AML-193 (cell line): ENCODE measurements at places on chromosomes 1 and 21.

- no peak for DNase-seq
Measured at GRCh38 chr1:42172381-42173133, 8.0 kb upstream of the GUCA2A start.

- no peak for DNase-seq
Measured at GRCh38 chr1:200973937-200974657, 49.4 kb downstream of the KIF21B start.

GRCh38 chr1:164726235-164726634 lies 167.3 kb downstream of the PBX1 start:
- no peak for DNase-seq

DNA sequence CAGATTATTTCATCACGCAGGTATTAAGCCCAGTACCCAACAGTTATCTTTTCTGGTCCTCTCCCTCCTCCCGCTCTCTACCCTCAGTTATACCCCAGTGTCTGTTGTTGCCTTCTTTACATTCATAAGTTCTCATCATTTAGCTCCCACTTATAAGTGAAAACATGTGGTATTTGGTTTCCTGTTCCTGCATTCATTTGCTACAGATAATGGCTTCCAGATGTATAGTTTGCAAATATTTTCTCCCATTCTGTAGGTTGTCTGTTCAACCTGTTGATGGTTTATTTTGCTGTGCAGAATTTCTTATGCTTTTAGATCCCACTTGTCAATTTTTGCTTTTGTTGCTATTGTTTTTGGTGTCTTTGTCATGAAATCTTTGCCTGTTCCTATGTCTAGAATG lies 21.1 kb upstream of the KCNH1 start:
- no peak for DNase-seq

- no peak for DNase-seq
Measured at GRCh38 chr1:204503913-204504519, 9.4 kb upstream of the PIK3C2B start.

DNA sequence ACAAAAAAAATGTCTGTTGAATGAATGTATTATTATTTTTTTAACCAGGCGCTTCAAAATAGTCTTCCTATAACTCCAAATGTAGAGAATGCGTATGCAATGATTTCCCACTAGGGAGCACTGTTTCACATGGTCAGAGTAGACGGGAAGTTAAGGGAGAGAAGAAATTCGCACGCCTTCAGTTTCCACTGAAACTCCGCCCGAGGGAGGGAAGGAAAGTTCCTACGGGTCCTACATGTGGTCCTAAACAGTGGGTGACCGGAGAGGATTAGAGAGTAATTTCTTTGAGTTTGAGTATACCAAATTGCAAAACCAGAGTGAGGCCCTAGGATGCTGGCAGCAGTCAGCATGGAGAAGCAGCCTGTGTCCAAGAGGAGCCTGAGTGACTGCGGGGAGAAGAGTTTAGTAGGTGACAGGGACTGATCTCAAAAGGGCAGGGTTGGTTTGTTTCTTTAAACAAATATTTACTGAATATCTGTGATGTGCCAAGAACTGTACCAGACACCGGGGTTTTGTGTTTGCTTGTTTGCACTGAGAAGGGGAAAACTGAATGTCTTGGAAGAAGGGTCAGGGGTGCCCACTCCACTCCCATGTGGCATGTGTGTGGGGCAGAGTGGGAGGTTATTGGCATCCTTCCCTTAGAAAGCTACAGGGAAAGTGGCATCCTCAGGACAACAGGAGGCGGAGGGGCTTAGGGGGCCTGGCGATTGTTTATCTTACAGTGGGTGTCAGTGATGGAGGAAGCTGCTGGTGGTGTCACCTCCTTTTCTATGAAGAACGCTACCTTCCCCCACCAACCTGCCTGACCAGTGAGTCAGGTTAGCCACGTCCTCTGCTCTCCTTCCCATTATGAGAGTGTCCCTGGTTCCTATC lies 22.8 kb downstream of the RNU5D-1 start:
- DNase-seq, result peak; percentile 69

- DNase-seq, result no peak
Measured at GRCh38 chr1:44229435-44230167, 16.3 kb downstream of the DMAP1 start.

GRCh38 chr1:205541161-205541886 lies 36.9 kb downstream of the CDK18 start:
- no peak for DNase-seq

GRCh38 chr1:64891448-64891825 lies 74.9 kb downstream of the JAK1 start:
- no peak for DNase-seq
